Caco-2 (cell line): ENCODE measurements at places on chromosomes 2 and 18. TPM values are rescaled to one million over a fixed set of nuclear protein-coding genes. Genes with fewer than 3 reads are reported as not detected.

LRRC30 gene
- not detected in 2 replicates for total RNA-seq

GRHL1 gene
- 10.5 and 11.6 TPM in 2 replicates for total RNA-seq

DUSP2 gene
- 13.4 and 13.6 TPM in 2 replicates for total RNA-seq

FRZB gene
- 0.16 TPM in 1 of 2 replicates, not detected in the other for total RNA-seq

CUL3 gene
- 66.0 and 66.3 TPM in 2 replicates for total RNA-seq
